ENCODE measurements at places on chromosomes 2 and 18.
A peak's percentile ranks its signal among the peaks of the same experiment; 100 is the strongest.

GRCh38 chr18:40357536-40357935, 1597.5 kb upstream of the PIK3C3 start:
- no peak for DNase-seq

DNA sequence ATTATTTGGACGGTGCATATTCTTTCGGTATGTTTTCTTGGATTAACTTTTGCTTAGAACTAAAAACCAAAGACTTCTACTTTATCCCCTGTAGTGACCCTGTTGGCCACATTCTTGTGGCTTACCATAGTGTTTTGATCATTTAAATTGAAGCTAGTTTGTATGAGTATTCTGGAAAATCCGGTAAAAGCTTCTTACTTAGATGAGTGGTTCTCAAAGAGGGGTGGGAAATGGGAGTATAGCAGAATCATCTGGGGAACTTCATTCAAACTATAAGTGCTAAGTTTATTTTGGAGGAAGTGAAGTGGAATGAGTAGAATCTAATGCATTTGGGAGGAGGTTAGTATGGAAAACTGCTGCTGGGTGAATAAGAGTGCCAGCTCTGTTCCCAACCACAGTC, 3.8 kb downstream of the PPP1CB start:
- DNase-seq: no peak

DNA sequence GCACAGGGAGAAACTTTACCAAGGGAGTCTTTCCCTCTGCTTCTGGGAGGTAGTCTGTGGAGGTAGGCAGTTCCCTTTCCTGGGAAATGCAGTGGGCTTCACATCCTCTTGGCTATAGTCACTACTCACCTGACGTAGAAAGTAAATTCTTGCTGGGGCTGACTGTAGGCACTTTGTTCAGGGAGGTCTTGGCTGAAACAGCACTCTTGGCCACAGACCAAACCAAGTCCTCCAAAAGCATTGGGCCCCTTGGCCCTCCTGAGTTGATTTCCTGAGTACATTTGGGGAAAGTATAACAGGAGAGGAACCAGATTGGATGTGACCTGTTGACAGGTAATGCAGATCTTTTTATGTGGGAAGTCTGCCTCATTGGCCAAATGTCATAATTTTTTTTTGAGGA, 108.9 kb downstream of the MGAT5 start:
- no peak for DNase-seq

DNA sequence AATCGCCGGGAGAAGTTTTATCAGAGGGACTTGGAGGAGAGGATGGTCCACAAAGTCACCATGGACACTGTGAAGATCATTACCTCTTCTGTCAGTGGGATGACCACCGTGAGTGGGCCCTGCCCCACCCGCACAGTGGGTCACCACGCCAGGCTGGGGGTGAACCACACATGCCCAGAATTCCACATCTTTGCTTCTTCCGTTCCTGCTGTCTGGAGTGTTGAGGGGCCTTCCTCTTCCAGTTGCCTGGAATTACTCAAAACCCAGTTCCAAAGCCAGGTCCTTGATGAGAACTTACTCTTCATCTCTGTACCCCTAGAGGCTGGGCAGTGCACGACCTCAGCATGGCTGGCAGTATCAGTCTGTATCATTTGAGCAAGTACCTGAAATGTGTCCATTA, 22.1 kb downstream of the MROH2A start:
- peak; percentile 8 for DNase-seq

- DNase-seq: no peak
Measured at GRCh38 chr18:3186678-3187658, 32.8 kb downstream of the MYOM1 start.
